ENCODE measurements at places on chromosomes 2 and 18. TPM values are rescaled to one million over a fixed set of nuclear protein-coding genes. Genes with fewer than 3 reads are reported as not detected.

DNA sequence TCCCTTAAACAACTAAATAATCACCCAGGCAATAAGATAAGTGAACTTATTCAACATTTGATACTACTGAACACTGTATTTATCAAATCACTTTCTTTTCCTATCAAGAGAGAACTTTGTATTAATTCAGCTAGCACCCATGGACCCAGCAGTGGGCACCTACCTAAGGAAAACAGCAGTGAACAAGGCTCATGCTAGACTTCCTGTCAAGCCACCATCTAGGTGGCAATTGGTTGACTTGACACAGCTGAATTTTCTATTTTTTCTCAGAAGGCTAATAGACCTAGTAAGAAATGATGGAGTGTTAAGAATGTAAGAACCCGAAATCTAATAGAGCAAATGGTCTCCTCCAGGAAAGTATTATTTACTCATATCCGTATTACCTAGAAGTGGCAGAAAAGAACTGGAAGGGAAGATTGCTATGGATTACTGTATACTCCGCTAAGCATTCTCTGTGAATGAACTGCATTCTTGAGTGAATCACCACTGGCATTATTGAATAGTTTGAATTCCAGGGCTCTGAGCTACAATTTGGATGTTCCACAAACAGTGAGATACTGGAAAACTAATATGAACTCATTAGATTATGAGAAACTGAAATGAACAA is 988.2 kb upstream of the CDH2 start:
- DNase-seq = no peak

GRCh38 chr2:150911766-150912280 is 349.8 kb downstream of the RBM43 start:
- no peak for DNase-seq

GRCh38 chr2:104851291-104852089 is 2.4 kb upstream of the POU3F3 start:
- no peak for DNase-seq

DNA sequence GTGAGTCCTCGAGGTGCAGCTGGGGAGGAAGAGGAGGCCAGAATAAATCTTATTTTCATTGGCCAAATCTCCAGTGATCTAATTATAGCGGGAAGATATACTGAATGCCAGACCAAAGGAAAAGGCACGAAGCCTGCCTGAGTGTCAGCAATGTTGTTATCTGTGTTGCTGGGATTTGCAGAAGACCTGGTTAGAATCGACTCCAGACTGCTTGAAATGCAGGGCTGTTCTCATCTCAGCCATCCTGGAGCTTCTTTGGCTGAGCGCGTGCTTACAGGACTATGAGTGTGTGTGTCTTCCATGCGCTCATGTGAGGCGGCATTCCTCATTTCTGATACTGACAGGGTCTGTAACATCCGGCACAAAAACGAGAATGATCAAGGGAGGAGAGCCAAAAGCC is 81.2 kb downstream of the TSN start:
- DNase-seq = no peak

- DNase-seq = no peak
These were observed 66.0 kb upstream of the ST3GAL5 start for GRCh38 chr2:85954590-85955458.

The MZT2A gene
- polyA plus RNA-seq = 111 TPM

The IRS1 gene
- polyA plus RNA-seq = 4.5 TPM

DNA sequence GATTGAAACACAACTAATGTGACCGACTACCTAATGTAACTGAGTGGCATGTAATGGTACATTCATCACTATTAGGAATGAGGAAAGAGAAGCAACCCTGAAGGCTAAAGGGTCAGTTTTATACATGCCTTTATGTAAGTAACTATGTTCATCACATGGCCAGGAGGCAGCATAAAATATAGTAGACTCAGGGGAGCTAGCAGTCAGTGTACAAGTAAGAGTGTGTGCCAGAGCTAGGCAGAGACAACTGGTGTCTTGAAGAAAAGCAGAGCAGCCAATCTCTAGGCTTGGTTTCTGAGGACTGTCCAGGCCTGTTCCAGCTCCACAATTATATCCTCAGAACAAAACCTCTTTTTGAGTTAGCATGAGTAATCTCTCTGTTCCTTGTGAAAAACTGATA is 18.1 kb downstream of the SMAD2 start:
- no peak for DNase-seq

GRCh38 chr2:88099798-88100488 is 27.9 kb downstream of the FABP1 start:
- peak; percentile 11 for DNase-seq

- DNase-seq = peak; percentile 65
These were observed 5.4 kb downstream of the SNORC start for GRCh38 chr2:232875256-232876121.

Data from kidney (tissue), 22 donors.